SW 1271 (cell line): ENCODE measurements at places on chromosomes 1 and 21.

- no peak for DNase-seq
Measured at GRCh38 chr1:53311702-53312305, 16.1 kb downstream of the LRP8 start.

DNA sequence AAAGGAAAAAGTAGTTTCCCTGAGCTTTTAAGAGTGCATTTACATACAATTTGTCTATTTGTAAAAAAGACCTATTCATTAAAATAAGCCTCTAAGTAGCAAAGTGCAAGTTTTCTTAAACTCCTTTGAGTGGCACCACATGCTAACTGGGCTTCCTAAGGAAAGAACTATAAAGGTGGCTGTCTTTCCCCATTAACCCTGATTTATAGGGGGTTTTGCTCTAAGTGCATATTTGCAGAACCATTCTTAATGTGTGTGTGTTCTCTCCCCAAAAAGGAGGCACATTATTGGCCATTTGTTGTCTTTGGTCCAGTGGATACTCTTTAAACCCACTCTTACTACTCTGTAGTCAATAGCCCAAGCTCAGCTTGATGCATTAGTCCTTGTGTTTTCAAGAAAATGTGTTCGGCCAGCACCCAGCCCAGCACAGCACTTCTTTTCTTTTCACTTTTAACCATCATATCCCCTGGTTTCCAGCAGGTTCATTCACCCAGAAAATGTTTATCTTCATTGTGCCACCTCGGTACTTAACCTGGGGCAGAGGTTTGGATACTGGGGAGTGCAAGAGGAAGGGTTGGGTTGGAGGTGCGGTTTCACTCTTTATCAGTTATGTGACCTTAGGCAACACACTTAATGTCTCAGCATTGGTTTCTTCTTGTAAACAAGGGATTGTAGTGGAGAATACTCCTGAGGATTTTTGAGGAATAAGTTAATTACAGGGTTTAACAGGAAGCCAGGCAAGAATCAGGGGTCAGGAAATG lies 161.9 kb upstream of the UBE2U start:
- DNase-seq = no peak

GRCh38 chr1:910881-911721 lies 12.6 kb upstream of the SAMD11 start:
- DNase-seq = no peak

DNA sequence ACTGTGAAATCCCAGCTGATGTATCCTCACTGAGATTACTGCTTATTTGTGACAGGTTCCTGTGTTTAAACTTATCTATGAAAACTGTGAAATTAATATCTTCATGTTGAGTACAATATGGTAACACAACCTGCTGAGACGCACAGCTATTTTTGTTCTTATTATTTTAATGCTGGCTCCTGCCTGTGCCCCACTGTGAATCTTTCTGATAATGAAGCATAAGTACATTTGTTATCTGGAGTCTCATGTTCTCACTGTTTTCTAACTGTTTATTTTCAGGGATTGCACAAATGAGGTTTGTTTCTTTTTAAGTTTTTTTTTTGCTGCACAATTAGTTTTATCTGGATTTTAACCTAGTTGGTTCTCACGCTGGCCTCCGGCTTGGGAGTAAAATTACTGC lies 39.9 kb upstream of the IFNAR2 start:
- DNase-seq = no peak

GRCh38 chr1:111133866-111134265 lies 6.0 kb downstream of the DRAM2 start:
- no peak for DNase-seq

DNA sequence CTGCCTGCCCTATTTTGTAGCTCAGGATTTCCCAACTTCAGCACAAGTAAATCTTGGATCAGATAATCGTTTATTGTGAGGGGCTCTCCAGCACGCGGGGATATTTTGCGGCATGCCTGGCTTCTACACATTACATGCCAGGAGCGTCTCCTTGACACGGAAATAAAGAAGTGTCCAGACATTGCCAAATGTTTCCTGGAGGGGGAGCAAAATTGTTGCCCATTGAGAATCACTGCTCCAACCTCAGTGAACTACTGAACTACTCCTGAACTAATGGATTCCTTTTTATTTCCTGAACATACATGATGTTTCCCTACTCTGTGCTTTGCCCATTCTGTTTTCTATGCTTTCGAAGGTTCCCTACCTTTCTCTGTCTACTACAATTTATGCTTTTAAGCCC lies 1359.1 kb upstream of the ADGRL2 start:
- no peak for DNase-seq

GRCh38 chr1:1491601-1492000 lies 20.0 kb downstream of the ATAD3B start:
- DNase-seq = no peak

DNA sequence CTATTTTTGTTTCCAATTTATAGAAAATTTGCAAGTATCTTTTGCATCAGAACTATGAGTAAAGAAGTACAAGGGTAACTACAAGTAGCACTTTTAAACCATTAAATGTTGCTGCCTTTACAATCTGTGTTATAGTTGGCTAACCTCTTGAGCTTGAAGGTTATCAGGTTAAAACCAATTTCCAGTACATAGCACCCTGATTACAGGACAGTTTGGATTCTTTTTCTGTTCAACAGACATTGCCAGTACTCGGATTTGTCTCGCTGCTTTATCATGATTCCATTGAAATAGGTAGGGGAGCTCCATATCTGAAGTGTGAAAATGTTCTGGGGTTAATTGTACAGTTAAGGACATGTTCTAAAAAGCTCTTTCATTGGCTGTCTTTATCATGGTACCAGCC lies 40.0 kb downstream of the MIA3 start:
- no peak for DNase-seq
